ENCODE measurements at places on chromosomes 6 and 20. TPM values are rescaled to one million over a fixed set of nuclear protein-coding genes. Genes with fewer than 3 reads are reported as not detected.
A peak's percentile ranks its signal among the peaks of the same experiment; 100 is the strongest.

Gene TNFRSF6B
- 0.36 TPM for total RNA-seq

Gene SOBP
- total RNA-seq, result 7.4 TPM

Gene CASP8AP2
- total RNA-seq, result 15.0 TPM

Gene AVP
- not detected for total RNA-seq

Gene TFAP2B
- total RNA-seq, result under 0.01 TPM

Gene E2F1
- total RNA-seq, result 23.7 TPM

Gene ZC2HC1B
- not detected for total RNA-seq

Gene PGC
- not detected for total RNA-seq

Gene HSPA1L
- total RNA-seq, result 1.4 TPM

Gene COL9A3
- total RNA-seq, result 0.98 TPM

Gene ESR1
- 2.7 TPM for total RNA-seq

Gene TSBP1
- not detected for total RNA-seq

Gene LY6G5C
- total RNA-seq, result 1.1 TPM

Gene BMP5
- total RNA-seq, result not detected

Gene RUNX2
- 0.74 TPM for total RNA-seq

Gene C6orf15
- not detected for total RNA-seq

- DNase-seq, result no peak
These were observed 483 bp downstream of the SMIM26 start for GRCh38 chr20:18567739-18568091.

GRCh38 chr6:37589941-37590340 lies 90.2 kb upstream of the CCDC167 start:
- no peak for DNase-seq

- DNase-seq, result peak; percentile 59
These were observed 303.7 kb downstream of the ESR1 start for GRCh38 chr6:152110886-152111820.

DNA sequence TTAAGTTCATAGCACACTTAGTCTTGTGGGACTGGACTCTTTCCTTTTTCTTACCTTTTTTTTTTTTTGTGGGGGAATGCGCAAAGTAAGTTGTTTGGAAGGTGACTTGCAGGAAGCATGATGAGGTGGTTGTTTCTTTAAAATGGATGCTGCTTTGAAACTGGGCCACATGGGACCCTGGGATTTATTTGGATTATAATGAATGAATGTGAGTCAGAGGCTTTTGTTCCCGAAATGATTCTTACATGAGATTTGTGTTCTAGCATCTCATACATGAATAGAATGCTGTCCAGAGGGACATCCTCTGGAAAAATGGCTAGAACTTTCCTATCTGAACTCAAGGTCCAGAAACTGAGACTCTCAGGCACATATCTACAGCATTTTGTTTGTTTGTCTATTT lies 236.6 kb upstream of the RNF24 start:
- DNase-seq, result peak; percentile 34

DNA sequence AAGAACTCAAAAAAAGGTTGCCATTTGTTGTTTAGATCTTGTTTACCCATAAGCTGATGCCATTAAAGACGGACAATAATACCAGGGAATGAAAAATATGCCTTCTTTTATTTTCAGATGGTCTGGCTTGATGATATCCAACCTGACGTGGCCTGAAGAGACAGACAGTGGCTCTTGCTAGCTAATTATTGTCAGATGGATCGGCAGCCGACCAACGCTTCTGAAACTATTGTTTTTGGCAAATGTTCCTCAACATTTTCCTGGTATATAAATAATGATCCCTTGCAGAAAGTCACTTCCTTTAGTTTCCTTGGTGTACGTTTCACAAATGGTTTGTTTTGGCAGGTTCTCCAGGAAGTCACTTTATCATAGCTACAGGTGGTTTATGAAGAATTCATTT lies 290.9 kb upstream of the TSHZ2 start:
- no peak for DNase-seq

GRCh38 chr6:92427453-92427852 lies 991.9 kb downstream of the EPHA7 start:
- DNase-seq, result no peak

GRCh38 chr6:108250240-108250866 lies 10.5 kb downstream of the SNX3 start:
- peak; percentile 35 for DNase-seq

- DNase-seq, result no peak
These were observed 96.7 kb downstream of the BMP5 start for GRCh38 chr6:55778705-55779104.

GRCh38 chr6:130888246-130888645 lies 61.0 kb downstream of the SMLR1 start:
- no peak for DNase-seq

DNA sequence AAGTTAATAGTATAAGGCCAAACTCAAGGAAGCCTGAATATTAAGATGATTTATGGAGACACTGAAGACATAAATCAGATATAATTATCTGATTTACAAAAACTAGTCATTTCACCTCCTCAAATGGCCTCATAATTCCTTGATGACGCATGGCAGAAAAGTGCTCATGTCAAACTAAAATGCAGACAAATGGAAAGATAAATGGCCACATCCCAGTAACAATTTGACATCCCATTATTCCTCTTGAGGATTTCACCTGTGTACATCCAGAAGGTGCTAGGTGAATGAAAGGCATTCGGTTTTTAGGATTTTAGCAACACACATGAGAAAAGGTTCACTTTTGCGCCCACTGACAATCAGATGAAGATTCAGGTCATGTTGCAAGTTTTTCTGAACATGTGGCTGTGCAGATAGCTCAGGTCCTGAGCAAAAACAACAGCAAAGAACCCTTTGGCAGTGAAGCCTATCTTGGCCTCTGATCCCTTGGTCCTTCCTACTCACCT lies 24.2 kb downstream of the SGK1 start:
- DNase-seq, result no peak

DNA sequence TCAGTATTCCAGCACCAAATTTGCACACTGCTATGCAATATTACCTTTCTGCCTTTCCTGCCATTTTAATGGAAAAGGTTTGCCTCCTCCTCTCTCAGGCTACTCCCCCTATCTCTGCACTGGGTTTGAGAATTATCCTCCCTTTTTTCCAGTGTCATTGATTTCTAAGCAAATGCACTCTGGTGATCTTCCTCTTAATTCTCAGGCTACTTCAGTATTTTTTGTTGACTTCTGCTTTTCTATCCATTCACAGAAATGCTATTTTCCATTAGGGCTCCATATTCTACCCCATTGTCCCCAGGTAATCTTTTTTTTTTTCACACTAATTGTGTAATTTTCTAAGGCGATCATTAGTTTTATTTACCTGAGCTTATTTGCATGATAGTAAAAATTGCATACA lies 144.0 kb downstream of the GJA1 start:
- no peak for DNase-seq

DNA sequence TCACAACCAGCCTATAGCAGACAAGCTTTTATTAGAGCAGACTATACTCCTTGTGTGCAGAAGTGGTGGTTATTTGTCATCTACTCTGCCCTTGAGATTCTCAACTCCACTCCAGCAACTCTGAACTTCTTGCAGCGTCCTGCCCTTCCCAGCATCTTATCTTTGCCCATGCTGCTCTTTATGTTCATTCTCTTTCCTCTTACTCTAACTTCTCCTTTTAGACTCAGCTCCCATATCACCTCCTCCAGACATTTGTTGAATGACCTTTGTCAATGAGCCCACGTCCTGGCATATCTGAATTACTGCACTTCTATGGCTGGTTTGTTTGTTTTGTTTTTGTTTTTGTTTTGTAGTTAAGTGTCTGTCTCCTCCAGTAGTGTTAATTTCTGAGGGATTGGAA lies 81.2 kb downstream of the KCNQ5 start:
- DNase-seq, result no peak

DNA sequence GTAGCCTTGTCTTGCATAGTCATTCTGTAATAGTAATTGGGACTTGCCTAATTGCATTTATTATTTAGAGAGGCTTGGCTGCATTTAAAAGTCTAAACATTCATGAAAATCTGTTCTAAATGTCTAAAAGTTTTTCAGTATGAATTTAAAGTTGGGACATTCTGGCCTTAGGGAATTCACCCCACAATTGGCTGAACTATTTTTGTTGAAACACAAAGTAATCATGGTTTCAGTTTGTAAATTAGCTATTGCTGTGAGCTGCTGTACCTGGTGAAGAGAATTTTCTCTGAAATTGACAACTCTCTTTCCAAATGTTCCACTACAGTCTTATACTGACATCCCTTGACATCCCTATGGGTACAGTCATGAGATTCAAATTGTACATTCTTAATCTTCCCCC lies 253.0 kb downstream of the FARS2 start:
- DNase-seq, result no peak

DNA sequence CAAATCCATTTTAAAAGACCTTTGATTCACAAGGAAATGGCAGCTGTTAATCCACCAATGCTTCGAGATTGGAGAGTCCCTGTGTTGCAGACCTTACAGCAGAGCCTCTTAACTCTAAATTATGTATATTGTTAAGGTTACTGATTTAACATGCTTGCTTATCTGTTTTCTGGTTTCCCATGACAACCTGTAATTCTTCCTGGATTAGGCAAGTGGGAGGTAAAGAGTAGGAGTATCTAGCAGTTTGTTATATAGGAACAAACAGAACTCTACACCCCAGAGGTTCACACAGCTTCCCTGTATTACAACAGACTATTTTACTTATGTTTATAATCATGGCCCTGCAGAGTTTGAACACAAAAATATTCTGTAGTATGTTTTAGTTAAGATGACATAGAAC lies 39.5 kb downstream of the NKX2-4 start:
- no peak for DNase-seq

- DNase-seq, result peak; percentile 93
These were observed 32.5 kb downstream of the MGME1 start for GRCh38 chr20:18001131-18001921.

DNA sequence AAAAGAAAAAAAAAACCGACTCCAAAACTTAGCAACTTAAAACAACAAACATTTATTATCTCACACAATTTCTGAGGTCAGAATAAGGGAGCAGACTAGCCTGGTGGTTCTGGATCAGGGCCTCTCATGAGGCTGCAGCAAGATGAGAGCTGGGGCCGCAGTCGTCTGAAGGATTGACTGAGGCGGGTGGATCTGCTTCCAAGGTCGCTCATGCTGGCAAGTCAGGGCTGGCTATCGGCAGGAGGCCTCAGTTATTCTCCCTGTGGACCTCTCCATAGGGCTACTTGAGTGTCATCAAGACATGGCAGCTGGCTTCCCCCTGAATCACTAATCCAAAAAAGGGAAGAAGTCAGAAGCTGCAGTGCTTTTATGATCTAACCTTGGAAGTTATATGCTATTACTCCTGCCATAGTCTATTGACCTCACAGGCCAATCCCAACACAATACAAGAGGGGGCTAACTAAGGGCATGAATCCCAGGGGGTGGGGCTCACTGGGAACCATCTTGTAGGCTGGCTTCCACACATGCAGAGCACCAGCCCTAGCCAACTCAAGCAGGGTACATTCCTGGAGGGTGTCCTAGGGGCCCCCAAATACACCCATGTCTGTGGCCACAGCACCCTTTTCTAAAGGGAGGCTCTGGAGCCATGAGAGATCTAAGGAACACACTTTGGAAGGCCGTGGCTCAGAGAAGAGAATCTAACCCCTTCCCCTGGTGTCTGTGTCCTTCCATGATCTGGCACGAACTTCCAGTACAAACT lies 11.3 kb downstream of the EBF4 start:
- DNase-seq, result no peak

DNA sequence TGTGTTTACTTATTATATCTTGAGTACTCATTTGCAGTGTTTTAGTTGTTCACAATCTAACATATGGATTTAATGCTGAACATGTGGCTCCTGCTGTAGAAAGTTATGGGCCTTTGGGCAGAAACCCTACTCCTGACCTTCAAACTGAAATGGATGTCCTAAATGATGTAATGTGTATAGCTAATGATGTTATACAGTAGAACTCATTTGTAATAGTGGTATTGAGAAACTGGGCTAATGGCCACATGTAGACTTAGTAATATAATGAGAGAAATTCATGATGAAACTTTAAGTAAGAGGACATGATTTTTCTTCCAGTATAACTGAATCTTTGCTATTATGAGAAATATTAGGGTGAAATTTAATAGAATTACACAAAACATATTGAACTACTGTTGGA lies 121.3 kb upstream of the PTPRK start:
- peak; percentile 75 for DNase-seq

GRCh38 chr20:53547664-53548239 lies 45.9 kb downstream of the ZNF217 start:
- DNase-seq, result peak; percentile 81

DNA sequence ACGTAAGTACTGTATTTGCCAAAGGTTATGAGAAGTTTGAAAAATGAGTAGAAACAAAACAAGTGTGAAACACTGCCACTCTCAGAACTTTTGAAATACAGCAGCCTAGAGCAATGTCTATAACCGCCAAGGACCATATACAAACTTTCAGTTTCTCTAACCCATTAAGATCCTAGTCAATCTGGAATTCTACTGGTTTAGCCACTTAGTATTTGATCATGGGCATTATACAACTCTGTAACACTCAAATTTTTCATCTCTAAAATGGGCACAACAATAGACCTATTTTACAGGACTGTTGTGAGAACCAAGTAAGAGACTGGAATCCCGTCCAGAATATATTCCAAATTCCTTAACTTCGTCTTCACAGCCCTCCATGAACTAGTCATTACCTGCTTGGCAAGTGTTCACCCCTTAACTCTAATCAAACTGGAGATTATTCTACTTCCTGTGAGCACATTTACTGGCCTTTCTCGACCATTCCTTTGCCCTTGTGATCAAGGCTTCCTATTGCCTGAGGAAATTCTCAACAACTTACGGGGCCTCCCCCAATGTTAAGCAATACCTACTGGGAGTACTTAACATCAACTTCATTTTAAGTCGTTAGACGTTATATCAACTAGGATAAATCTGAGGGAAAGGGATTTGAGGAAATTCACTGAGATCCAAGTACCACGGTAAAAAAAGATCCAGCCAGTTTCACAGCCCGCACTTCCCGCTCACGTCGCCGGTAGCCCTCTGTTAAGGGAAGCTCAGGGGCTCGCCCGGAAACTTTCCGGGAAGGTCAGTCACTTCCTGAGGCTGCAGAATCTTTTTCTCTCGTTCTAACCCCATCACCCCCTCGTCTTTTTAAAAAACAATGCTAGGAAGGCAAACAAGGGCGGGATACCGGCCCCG lies 1.1 kb downstream of the EIF2S2 start:
- DNase-seq, result peak; percentile 81

GRCh38 chr20:37852666-37853065 lies 50.3 kb upstream of the VSTM2L start:
- DNase-seq, result no peak

- DNase-seq, result no peak
These were observed 2.9 kb downstream of the WFDC12 start for GRCh38 chr20:45121388-45121787.

DNA sequence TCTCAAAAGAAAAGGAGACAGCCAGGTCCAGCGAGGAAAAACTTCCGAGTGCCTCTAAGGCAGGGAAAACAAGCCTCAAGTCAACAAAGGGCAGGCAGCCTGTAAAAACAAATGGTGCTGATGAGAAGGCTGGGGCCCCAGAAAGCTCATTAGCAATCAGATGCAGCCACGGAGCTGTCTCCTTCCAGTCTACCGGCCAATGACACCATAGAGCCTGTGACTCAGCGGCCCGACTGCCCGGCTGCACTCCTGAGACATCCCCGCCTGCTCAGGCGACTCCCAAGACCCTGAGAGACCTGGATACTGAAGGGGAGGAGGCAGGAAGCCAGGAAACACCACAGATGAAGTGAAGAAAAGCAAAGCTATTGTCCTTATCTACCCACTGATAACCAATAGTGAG lies 120.1 kb upstream of the HDDC2 start:
- DNase-seq, result peak; percentile 11

GRCh38 chr6:111423960-111424846 lies 58.8 kb downstream of the REV3L start:
- peak; percentile 26 for DNase-seq

All from fibroblast of the aortic adventitia (primary cell).